ENCODE measurements at places on chromosomes 4 and X. TPM values are rescaled to one million over a fixed set of nuclear protein-coding genes. Genes with fewer than 3 reads are reported as not detected.
A peak's percentile ranks its signal among the peaks of the same experiment; 100 is the strongest.

GRCh38 chr4:181944527-181944926, 298.7 kb upstream of the TENM3 start:
- no peak overlapping the region for H3K27ac ChIP-seq
- no peaks in the 10 kb centered on the region for H3K27me3 ChIP-seq
- H3K4me1 ChIP-seq = no peaks in the 10 kb centered on the region
- no peaks in the 10 kb centered on the region for H3K36me3 ChIP-seq

DNA sequence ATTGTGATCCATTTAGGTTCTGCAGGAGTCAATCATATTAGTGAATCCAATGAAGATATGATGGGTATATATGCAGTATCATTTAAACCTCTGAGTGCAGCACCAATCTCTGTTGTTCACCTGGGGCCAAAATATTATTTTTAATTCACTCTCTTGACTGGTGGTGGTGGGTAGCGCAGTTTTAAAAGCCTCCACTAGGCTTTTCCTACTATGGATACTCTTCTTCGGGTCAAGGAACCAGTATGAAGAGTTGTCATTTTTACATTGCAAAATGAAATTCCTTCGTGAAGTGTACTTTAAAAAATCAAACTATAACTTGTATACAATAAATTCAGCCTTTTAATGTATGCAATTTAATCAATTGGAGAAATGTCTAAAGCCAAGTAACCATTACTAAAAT, 56.5 kb downstream of the QRFPR start:
- no peaks in the 10 kb centered on the region for H3K36me3 ChIP-seq
- H3K4me3 ChIP-seq = no peak overlapping the region
- no peaks in the 10 kb centered on the region for H3K4me1 ChIP-seq
- DNase-seq = no peak

The TLR1 gene
- 17.4 TPM for total RNA-seq

DNA sequence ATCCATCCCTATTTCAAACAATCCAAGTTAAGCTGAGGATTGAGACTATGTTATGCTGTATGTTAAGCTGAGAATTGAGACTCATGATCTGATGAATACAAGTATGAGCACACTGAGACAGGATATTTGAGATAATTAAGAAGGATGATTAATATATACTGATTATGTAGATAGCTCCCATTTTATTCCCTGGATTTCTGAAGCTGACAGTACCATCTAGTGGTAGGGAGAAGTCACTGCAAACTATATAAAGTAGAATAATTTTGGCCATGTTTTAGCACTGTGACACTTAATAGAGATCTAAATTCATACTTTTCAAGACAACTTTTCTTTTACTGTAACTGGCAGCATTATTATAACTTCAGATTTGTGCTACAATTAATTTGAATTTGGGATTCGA, 63.8 kb upstream of the HPRT1 start:
- no peaks in the 10 kb centered on the region for H3K4me1 ChIP-seq
- no peaks in the 10 kb centered on the region for H3K27me3 ChIP-seq
- no peak overlapping the region for H3K27ac ChIP-seq
- no peak for DNase-seq

DNA sequence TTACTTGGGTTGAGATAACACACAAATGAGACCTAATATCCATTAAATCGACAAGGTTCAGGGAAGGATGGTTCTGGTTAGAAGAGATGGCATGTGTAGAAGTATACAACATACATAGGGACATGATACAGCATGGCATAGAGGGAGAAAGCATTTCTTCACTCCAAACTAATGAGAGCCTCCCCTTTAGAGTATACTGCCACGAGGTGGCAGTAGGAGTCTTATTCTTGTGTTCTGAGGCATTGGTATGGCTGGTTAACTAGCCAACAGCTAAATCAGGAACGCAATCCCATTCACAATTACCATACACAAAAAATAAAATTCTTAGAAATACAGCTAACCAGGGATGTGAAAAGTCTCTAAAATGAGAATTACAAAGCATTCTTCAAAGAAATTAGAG, 29.1 kb upstream of the TRO start:
- no peaks in the 10 kb centered on the region for H3K27me3 ChIP-seq
- H3K4me3 ChIP-seq = no peak overlapping the region
- H3K27ac ChIP-seq = no peak overlapping the region
- peak; percentile 6 for DNase-seq

The ZCCHC13 gene
- not detected for total RNA-seq

- peaks cover 16% of the 10 kb centered on the region for H3K4me1 ChIP-seq
- no peak overlapping the region for H3K4me3 ChIP-seq
- H3K36me3 ChIP-seq = peaks cover 7% of the 10 kb centered on the region
These were observed 6.6 kb downstream of the ZFX start for GRCh38 chrX:24156177-24156576.

- H3K4me3 ChIP-seq = no peak overlapping the region
- H3K36me3 ChIP-seq = no peaks in the 10 kb centered on the region
- peaks cover 88% of the 10 kb centered on the region for H3K27me3 ChIP-seq
- no peak for DNase-seq
These were observed 17.7 kb upstream of the PITX2 start for GRCh38 chr4:110640576-110640975.

DNA sequence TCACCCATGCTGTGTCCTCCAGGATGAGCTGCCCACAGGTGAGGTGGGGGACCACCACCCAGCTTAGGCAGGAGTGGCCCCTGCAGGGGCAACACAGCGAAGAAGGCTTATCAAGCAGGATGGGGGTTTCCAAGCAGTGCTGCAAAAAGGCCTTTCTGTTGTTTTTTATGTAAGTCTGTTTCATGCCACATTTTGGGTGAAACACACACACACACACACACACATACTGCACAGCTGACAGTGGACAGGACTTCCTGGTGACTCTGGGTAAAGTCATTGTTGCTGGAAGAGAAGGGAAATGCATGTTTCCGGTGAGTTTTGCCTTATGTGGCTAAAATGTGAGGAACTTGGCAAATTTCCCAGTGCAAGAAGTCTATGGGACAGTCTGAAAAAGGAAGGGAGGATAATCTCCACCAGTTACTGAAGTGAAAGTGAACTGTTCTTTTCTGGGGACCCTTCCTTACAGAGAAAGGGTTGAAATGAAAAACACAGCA, 119.2 kb downstream of the IRF2 start:
- no peaks in the 10 kb centered on the region for H3K27me3 ChIP-seq
- peaks cover 20% of the 10 kb centered on the region for H3K4me1 ChIP-seq
- H3K4me3 ChIP-seq = no peak overlapping the region
- peak overlapping the region; percentile 26 for H3K27ac ChIP-seq

- H3K4me1 ChIP-seq = no peaks in the 10 kb centered on the region
- H3K27me3 ChIP-seq = no peaks in the 10 kb centered on the region
- DNase-seq = no peak
- H3K27ac ChIP-seq = no peak overlapping the region
These were observed 932.1 kb upstream of the LCORL start for GRCh38 chr4:18953613-18954012.

DNA sequence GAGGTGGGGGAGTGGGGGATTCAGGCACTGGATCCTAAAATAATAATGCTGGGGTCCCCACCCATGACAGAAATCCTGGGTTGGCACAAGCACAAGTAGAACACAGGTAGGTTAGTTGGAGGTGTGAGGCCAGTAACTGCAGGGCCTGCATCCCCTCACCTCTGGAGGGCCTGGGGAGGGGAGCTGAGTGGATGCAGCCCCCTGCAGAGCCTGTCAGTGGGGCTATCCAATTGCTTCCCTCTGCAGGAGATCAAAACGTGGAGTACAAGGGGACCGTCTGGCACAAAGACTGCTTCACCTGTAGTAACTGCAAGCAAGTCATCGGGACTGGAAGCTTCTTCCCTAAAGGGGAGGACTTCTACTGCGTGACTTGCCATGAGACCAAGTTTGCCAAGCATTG, 43.7 kb downstream of the MAP7D3 start:
- no peaks in the 10 kb centered on the region for H3K4me1 ChIP-seq
- H3K27me3 ChIP-seq = no peaks in the 10 kb centered on the region
- H3K27ac ChIP-seq = no peak overlapping the region
- no peak for DNase-seq

DNA sequence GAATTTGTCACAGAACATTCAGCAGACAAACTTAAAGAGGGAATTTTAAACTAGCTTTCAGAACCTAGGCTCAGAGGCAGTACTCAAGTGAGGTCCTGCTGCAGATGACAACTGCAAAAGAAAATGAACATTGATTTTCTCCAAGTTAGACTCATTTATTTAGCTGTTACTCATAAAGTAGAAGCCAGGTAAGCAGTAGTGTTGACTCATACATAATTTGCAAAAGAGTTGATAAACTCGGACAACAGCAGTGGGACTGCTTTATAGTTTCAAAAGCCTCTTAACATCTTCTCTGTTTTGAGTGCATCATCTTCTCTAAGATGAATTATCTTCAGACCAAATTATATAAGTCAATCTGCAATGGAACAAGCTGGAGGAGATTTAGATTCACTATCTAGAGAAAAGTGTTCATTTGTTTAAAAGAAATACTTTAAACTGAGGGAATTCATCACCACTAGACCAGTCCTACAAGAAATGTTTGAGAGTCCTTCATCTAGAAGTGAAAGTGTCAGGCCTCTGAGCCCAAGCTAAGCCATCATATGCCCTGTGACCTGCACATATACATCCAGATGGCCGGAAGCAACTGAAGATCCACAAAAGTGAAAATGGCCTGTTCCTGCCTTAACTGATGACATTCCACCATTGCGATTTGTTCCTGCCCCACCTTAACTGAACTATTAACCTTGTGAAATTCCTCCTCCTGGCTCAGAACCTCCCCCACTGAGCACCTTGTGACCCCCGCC, 49.5 kb downstream of the COQ2 start:
- no peak for DNase-seq
- H3K27ac ChIP-seq = no peak overlapping the region
- H3K4me3 ChIP-seq = no peak overlapping the region
- H3K27me3 ChIP-seq = no peaks in the 10 kb centered on the region
- H3K4me1 ChIP-seq = no peaks in the 10 kb centered on the region

The SPARCL1 gene
- 54.5 TPM for total RNA-seq

Measured in thymus (tissue), 14 donors.